ENCODE measurements at places on chromosomes 7 and 10.

GRCh38 chr7:42175834-42176723, 60.9 kb downstream of the GLI3 start:
- no peak for DNase-seq

- DNase-seq, result no peak
Observed at GRCh38 chr10:95976362-95977229, 66.8 kb upstream of the CCNJ start.

DNA sequence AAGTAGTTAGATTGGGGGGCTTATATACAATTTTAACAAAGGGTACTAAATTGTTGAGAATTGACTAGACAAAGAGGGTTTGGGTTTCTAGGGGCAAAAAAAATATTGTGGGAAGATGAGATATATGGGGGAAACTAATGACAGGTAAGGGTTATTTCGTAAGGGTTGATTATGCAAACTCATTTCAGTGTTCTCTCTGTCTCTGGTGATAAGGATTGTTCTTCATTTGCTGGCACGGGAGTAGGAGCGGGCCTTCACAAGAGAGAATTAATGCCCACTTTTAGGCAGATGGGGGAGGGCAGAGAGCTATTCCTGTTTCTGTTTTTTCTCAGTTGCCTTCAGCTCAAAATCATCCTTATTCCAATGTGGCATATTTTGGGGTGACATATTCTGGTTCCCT, 258.4 kb downstream of the EXOC4 start:
- no peak for DNase-seq

DNA sequence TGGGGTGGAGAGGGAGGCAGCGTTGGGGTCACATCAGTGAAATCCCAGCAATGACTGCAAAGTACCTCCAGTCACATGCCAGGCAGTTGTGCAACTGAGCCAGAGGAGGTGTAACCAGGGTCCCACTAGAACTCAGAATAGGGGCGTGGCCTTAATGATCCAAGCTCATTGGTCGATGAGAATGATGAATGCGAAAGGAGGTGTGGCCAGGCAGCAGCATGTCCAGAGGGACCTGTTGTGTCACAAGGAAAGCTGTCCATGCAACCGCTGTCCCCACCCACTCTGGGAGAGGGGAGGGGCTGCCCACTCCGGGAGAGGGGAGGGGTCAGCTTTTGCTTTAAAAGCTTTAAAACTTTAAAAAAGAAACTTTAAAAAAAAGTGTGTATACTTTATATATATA, 25.3 kb upstream of the MTPAP start:
- no peak for DNase-seq

- DNase-seq, result no peak
Observed at GRCh38 chr10:102384606-102385429, 10.7 kb upstream of the NFKB2 start.

All from hepatic stellate cell (primary cell).